ENCODE measurements at places on chromosomes 6 and 20. TPM values are rescaled to one million over a fixed set of nuclear protein-coding genes. Genes with fewer than 3 reads are reported as not detected.

- peak within 1 kb of the TSS; percentile 73 for H3K27ac ChIP-seq
- peak within 1 kb of the TSS; percentile 77 for H3K4me3 ChIP-seq
- no peak for DNase-seq
- H3K4me1 ChIP-seq = peaks cover 18% of the 10 kb centered on the region
- H3K27me3 ChIP-seq = no peaks in the 10 kb centered on the region
These were observed at the start of gene SYNE1 for GRCh38 chr6:152637296-152638047. Gene SYNE1, minus strand, starts transcription at chr6:152637362. Its CDS starts 9,031 bp downstream, at chr6:152628331.

DNA sequence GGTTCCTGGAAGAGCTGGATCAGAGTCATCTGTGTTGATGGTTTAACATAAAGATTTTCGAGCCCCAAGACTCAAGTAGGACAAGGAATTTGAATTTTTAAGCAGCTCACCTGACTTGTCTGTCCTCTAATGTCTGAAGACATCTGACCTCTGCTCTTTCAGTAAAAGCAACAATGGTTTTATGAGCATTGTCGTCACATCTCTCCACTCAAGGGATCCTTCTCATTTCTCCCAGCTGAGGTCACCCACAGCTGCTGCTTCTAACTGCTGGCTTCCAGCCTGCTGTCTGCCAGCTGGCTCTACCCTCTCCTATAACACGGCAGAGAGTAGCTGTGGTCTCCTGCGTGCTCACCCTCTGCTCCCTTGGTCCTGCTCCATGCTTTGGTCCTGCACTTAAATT is 24.7 kb upstream of the HDAC2 start:
- no peaks in the 10 kb centered on the region for H3K36me3 ChIP-seq
- peaks cover 30% of the 10 kb centered on the region for H3K4me1 ChIP-seq
- DNase-seq = peak; percentile 72
- H3K4me3 ChIP-seq = no peak overlapping the region
- H3K27me3 ChIP-seq = no peaks in the 10 kb centered on the region
- H3K27ac ChIP-seq = no peak overlapping the region

The IL20RA gene
- total RNA-seq = 0.35 TPM

- no peak for DNase-seq
- H3K27me3 ChIP-seq = no peaks in the 10 kb centered on the region
- no peaks in the 10 kb centered on the region for H3K36me3 ChIP-seq
These were observed 122.0 kb downstream of the CDH4 start for GRCh38 chr20:61373956-61374545.

The SIRPD gene
- total RNA-seq = not detected

The DTNBP1 gene
- total RNA-seq = 18.4 TPM

The LRP11 gene
- 10.2 TPM for total RNA-seq
